Activated naive CD4-positive, alpha-beta T cell (primary cell): ENCODE measurements at places on chromosomes 7 and 10.

DNA sequence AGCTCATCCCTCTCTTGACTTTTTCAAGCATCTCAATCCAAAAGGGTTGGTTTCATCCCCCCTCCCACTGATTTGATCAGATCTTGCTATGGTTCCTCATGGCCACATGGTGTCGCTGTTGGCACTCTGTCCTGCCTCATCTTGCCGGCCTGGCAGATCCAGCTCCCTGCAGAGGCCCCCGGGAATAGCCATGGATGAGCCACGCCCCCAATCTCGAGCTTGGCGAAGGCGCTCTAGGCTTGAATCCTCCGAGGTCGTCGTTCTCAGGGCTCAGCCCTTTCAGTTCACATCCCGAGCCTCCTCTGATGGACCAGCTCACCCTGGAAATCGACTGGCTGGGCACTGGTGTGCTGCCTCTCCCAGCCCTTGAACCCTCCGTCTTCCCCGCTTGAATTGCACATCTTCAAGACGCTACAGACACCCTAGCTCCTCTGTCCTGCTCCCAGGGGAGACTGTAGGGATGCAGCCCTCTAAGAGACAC lies 628.7 kb downstream of the TYW1 start:
- DNase-seq: no peak

GRCh38 chr7:133912916-133913697 lies 214.0 kb upstream of the LRGUK start:
- DNase-seq: no peak

DNA sequence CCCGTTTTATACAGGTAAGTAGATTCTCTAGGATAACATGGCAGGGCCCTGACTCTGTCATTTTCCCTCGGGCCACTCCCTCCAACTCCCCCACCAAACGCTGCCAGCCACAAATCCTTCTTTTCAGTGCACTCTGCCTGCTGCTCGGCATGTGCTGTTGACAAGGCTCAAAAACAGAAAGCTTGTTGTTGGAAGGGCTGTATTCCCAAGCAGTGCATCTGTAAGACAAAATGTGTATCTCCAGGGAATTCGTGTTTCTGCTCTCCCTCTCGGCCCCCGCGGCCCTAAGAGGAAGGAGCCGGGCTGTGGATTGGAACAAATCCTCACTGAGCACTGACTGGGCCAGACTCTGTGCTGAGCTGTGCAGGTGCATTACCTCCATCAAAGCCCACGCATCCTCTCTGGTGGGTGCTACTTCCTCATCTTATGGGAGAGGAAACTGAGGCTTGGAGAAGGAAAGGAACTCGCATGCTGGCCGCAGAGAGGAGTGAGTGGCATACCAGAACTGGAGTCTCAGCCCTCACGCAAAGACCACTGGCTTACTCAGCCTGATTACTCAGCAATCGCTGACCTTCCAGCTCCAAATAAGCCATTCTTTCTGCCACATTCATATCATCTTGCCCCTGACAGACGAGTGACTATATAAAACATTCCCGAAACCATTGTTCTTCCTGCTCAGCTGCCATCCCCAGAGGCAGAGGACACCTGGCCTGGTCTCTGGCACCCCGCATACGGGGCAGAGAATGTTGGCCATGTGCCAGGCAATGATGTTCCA lies 33.5 kb upstream of the ENO4 start:
- DNase-seq: no peak

DNA sequence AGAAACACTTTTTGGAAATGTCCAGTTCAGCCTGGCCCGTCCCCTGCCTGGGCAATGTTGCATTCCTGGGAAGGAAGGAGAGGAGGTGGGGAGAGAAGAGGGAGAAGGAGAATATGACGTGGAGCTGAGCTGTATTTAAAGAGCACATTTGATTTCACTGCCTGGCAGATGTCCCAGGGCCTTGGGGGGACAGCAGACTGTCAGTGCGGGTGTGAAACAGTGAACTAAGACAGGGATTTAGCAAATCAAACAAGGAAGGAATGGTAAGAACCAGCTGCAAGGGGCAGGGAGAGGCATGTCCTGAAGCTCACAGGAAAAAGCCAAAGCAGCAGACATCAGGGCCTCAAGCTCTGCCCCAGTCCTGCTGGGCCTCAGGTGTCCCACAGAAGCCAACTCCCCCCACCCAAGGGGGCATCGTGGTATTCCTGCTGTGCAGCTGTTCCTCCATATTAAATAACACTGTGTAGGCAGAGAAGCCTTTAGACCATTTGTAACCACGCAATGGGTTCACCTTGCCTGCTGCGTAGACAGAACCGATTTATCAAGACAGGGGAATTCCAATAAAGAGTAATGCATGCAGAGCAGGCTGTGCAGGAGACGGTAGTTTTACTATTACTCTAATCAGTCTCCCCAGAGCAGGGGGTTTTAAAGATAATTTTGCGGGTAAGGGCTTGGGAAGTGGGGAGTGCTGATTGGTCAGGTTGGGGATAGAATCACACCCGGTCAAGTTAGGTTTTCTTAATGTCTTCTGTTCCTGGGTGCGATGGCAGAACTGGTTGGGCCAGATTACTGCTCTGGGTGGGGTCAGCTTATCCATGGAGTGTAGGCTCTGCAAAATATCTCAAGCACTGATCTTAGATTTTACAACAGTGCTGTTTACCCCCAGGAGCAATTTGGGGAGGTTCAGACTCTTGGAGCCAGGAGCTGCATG lies 18.3 kb downstream of the LEP start:
- no peak for DNase-seq

DNA sequence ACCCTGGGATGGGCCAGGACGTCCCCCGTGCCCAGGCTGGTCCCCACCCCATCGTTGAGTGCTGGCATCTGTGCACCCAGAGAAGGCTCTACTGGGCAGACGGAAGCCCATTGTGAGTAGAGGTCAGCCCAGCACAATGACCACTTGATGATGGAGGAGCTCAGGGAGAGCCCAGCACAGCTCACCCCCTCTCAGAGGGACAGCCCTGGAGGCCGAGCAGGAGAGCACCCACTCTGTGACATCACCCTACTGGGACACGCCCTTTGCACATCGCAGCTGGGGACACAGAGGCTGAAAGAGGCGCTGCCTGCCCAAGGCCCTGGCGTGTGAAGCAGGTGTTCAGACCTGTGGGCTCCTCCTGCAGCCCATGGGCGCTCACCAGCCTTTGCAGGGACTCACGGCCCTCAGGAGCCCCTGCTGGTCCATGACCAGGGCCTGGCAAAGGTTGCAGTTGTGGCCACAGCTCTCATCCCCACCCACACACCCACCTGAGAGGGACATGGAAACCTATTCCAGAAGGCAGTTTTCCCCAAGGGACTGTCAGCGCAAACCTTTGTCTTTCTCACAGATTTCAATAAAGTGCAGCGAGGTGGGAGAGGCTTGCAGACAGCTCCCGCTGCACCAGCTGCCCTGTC lies 67.2 kb upstream of the PPP2R2D start:
- no peak for DNase-seq

DNA sequence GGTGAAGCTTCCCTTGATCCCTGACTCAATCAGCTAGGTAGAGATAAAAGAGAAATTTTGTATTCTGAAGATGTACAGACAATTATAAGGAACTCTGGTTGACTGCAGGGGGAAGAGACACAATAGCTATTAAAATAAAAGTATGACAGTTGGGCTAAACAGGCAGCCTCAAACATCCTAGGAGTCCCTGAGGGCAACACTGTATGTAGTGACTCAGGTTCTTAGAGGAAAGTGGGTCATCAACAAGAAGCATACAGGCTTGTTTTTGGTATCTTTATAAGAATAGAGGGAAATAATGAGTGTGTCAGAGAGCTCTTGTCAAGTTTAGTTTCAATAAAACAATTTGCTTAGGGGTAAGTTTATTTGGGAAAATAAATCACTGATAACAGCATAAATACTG lies 150.3 kb downstream of the AUTS2 start:
- DNase-seq: no peak

DNA sequence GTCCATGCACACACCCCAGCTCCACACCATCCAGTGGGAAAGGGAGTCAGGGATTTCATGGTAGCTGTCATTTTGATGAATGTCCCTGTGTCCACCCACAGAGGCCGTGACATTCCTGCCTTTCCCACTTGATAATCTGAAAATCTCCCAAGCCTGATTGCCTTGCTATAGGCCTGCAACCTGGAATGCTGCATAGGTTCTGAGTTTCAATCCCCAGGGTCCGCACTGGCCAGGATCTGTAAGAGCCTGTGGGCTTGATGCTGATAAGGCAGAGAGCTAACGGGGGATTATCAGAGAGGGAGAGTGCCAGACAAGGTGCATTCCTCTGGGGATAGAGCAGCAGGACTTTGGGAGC lies 57.5 kb downstream of the RBM20 start:
- DNase-seq: no peak
